Fibroblast of the aortic adventitia (primary cell): ENCODE measurements at places on chromosomes 7 and 10. TPM values are rescaled to one million over a fixed set of nuclear protein-coding genes. Genes with fewer than 3 reads are reported as not detected.

DNA sequence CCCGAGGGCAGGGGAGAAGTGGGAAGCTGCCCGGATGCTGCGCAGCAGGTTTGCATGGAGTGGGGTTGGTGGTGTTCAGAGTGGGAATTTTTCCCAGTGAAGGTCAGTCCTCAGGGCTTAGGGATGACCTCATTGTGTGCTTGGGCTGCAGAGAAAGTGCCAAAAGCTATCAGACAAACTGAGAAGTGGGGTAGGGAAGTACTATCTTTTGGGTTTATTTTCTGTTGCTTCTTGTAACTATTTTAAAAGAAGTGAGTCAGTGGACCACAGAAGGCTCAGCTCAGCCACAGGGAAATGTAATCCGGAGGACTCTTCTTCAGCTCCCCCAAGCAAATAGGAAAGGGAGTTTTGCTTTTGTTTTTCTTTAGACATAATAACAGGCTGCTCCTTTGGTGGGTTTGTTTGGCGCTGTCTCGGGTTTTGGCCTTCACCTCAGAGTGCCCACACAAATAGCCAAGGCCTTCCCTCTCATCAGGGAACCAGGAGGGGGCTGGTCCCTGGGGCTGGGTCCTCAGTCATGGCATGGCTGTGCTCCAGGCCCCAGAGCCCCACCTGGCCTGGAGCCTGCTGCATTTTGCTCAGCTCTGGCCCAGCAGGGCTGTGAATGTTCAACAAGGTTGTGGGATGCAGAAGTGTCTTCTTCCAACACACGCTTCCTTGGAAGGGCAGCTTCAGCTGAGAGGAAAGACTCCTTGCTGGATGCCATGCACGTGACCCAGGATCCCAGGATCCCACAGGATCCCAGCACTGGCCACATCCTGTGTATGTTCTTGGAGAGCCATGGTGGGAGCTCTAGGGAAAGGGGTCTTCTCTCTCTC, 5.4 kb upstream of the FAM170B start:
- peak; percentile 73 for DNase-seq

DNA sequence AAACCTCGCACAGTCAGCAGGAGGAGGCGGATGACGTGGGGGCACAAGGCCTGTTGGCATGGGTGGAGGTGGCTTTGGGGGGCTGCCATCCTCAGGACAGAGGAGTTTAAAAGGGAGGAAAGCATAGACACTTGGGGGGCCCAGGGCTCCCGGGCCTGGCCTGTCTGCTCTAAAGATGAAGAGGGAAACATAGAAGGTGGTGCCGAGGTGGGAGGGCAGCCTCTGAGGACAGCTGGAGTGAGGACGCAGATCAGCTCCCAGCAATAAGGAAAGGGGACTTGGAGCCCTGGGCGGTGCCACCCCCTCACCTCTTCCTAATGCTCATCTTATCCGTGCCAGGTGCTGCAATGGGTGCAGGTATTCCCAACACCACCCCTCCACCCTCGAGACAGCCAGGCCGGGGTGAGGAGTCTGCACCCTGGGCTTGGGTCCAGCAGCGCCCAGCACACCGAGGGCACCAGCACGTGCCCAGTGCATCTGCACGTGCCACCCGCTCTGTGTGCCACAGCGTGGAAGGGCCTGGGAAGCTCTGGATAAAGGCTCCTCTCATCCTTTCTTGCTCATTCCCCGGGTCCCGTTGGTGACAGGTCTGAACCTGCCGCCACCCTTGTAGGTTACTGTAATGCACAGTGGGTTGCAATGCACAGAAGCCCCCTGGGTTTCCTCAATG, 566.0 kb upstream of the FOXK1 start:
- DNase-seq, result no peak

- DNase-seq, result no peak
Observed at GRCh38 chr10:42977032-42977416, 99.8 kb upstream of the RET start.

The PAPOLB gene
- 0.18 TPM in 1 of 2 replicates, not detected in the other for total RNA-seq
